ENCODE measurements at places on chromosomes 6 and 20.

DNA sequence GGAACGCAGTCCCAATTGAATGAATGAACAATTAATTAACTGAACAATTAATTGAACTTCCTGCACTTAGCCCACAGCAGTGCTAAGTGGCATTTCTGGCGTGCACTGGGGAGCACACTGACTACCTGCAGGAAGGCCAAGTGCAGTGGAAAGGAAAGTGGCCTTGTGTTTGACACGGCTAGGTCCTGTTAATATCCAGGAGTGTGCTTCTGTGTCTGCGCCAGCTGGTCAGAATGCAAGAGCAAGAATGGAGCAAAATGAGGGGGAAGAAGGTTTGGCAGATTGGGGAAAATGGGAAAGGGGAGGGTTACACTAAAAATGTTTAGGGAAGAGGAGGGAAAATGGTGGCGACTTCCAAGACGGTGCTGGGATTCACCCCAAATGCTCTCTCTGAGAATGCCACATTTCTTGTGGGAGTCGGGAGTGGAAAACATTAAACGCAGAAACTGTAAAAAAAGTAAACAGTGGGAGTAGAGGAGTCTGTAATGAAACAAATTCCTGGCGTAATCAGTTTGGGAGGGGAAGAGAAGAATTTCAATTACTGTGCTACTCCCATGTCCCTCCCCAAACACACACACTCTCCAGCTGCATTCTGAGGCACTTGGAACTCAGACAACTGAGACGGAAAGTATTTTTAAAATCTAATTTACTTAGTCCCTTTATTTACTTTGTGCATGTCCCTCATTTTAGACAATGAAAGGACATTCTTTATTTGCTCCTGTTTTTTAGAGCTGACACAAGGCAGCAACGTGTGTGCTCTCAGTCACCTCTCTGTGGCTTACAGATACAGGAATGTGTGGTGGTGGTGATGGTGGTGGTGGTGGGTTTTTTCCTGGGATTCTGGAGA is 64.1 kb downstream of the CLIC5 start:
- DNase-seq, result no peak

DNA sequence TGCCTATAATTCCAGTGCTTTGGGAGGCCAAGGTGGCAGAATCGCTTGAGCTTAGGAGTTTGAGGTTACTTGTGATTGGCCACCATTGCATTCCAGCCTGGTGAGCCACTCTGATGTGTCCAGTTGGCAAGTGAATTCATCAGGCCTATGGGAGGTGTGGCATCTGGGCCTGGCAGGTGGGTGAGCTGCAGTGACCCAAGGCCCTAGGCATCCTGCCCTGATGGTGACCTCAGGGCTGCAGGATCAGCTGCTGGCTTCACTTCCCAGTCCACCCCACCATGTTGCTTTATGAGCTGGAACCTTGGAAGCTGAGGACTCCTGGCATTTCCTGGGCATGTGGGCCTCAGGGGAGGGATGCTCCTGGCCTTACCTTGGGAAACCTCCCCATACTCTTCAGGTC is 20.5 kb downstream of the RSPH9 start:
- no peak for DNase-seq

DNA sequence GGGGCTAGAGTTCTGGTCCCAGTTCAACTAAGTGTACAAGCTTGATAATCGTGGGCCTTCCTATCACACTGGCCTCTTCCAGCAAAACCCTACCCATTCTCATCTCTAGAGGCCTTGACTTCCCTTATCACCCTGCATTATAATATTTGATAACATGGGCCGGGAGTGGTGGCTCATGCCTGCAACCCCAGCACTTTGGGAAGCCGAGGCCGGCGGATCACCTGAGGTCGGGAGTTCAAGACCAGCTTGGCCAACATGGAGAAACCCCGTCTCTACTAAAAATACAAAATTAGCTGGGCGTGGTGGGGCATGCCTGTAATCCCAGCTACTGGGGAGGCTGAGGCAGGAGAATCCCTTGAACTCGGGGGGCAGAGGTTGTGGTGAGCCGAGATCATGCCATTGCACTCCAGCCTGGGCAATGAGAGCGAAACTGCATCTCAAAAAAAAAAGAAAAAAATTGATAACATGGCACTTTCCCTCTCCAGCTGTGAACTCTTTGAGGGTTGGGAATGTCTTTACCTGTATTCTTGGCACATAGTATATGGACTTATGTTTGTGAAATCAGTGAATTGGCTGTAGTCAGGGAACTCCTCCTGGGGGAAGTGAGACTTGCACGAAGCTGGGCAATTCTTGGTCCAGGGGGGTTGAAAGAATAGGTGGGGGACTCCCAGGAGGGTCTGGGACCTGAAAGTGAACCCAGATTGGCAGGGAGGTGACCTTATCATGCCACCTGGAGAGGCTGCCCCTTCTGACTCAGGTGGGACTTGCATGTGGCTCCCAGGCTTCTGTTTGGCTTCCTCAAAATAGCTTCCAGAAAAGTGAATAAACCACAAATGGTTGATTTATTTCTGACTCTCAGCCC is 915 bp upstream of the C6orf47 start:
- DNase-seq, result no peak

DNA sequence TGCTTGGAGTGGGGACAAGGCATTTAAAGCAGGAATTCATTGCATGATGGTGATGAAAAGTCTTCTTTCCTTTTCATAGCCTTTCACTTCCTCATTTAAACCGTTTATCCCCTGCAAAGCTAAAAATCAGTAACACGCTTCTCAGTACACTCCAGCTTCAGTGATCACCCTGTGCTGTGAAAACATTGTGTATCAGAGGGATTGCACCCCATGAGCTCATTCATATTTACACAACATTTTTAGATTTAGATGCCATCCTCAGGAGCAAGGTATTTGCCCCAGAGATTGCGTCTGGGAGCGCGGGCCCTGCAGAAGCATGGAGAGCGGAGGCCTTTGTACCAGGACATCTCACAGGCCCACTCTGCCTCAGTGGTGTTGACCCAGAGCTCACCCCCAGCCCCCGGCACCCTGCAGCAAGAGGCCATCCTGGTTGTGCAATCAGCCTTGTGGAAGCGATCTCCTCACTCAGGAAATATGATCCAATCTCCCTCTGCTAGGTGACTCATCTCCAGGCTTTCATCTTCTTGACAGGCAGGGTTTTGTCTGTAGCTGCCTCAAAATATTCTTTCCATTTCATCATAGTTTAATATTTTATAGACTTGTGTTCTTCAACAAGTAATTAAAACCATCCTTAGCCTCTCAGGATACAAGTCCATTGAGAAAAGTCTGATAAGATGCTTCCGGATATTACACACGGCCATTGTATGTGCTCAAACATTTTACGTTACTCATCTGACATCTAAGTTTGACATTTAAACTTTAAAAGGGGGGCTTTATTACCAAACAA is 38.9 kb upstream of the THBS2 start:
- no peak for DNase-seq

DNA sequence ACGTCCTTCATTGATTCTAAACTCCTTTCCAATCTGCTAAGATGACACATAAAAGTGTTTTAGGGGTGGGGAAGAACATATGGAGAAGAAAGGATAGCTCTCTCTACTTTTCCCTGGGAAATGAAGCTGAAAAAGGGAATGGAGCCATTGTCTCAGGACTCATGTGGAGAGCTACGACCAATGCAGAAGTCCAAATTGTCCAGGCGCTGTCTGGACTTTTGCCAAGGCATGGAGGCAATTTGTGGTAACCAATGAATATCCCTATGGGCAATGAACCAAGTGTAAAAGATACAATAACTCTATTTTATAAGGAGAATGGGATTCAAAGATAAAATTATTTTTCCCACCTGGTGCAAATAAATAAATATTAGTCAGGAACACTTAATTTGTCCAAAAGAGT is 16.1 kb downstream of the FBXL4 start:
- no peak for DNase-seq

DNA sequence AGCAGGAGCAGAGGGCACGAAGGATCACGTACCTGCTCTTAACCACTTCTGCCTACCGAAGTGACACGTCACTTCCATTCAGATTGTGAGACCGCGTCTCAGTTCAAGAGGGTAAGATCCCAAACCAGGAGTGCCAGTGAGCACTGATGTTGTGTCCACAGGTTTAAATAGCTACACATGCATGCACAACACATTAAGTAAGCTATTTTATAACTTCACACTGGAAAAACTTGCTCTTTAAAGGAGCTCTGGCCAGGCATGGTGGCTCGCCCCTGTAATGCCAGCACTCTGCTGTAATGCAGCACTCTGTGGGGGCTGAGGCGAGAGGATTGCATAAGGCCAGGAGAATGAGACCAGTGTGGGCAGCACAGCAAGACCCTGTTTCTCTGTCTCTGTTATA is 21.1 kb downstream of the ABHD12 start:
- no peak for DNase-seq

- DNase-seq, result no peak
Measured at GRCh38 chr20:54624706-54625390, 149.5 kb downstream of the DOK5 start.

- DNase-seq, result no peak
Measured at GRCh38 chr20:2585811-2586210, 49.4 kb downstream of the TMC2 start.

DNA sequence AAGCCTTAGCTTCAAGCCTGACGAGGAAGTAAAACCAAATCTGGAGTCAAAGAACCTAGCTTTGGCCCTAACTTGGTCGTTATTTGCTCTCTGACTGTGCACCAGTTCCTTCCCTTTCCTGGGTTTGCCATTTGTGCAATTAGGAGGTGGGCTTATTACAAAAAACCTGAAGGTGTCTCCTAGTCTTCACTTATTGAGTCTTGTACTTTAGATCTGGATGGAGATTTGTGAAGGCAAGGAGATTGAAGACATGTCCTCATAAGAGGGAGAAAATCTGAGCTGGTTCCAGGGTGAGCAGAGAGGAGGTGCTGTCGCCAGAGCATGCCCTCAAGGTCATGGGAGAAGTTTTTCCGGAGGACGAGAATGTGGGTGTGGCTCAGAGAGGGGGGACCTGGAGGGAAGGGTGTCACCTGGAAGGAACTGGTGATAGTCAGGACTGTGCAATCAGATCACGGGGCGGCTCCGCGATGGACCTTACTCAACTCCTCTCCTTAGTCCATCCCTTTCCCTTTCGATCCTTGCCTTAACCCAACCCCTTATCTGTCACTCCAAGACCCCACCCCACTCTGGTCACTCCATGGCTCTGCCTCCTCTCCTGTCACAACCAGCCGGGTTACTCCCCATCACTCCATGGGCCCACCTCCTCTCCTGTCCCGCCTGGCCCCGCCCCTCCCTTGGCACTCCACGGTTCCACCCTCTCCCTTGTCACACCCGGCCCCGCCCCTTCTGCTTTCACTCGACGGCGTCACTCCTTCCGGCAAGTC is 588 bp upstream of the ACSS2 start:
- no peak for DNase-seq

DNA sequence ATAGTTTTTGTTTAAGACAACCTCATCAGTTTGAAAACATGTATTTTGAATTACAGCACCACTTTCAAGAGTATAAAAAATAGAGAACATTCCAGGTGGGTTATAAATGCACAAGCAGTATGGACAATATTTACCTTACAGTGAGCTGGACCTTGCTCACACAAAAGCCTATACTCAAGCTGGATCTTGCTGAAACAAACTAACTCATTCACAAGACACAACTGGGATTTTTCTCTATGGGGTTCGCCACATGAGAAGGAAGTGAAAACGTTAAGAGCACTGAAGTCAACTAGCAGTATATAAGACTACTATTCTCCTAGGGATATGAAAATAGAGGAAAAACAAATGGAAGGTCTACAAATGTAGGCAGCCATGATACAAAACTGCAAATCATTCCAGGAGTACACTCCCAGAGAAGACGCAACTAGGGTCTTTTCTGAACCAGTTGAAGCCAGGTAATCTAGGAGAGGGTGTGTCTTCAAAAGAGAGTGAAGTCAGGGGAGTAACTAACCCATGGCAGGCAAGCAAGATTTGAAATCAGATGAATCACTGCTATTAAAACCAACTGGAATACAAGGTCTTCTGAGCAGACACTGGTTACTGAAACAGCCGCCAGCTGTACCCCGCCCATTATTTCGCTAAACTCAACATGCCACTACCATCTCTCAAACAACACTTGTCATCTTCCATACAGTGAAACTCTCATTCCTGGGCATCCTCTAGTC is 26.5 kb downstream of the STAU1 start:
- no peak for DNase-seq

GRCh38 chr6:108947114-108947854 is 99.1 kb downstream of the ARMC2 start:
- DNase-seq, result no peak

DNA sequence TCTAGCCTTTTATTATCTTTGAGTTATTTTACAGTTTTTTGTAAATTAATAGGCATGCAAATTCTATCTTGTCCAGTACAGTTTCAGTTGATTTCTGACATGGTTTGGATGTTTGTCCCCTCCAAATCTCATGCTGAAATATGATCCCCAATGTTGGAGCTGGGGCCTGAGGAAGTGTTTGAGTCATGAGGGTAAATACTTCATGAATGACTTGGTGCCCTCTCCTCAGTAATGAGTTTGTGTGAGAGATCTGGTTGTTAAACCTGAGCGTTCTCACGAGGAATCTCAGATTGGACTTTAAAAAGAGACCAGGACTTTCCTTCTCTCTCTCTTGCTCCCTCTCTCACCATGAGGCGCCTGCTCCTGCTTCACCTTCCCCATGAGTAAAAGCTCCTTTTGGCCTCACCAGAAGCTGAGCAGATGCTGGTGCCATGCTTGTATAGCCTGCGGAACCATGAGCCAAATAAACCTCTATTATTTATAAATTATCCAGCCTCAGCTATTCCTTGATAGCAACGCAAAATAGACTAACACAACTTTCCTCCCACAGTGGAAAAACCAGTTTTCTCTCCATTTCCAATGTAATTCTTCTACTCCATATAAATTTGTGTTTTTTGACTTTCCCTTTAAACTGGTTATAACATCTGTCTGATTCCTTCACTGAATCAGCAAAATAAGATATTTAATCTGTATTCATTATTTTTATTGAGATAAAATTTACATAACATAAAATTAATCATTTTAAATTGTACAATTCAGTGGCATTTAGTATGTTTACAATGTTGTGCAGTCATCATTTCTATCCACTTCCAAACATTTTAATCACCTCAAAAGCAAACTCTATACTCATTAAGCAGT is 78.7 kb upstream of the PRSS16 start:
- no peak for DNase-seq

- no peak for DNase-seq
Measured at GRCh38 chr6:77774457-77774856, 121.6 kb downstream of the MEI4 start.

- no peak for DNase-seq
Measured at GRCh38 chr6:14735956-14736486, 509.8 kb upstream of the JARID2 start.
